ENCODE measurements at places on chromosomes 6 and 20.
A peak's percentile ranks its signal among the peaks of the same experiment; 100 is the strongest.

DNA sequence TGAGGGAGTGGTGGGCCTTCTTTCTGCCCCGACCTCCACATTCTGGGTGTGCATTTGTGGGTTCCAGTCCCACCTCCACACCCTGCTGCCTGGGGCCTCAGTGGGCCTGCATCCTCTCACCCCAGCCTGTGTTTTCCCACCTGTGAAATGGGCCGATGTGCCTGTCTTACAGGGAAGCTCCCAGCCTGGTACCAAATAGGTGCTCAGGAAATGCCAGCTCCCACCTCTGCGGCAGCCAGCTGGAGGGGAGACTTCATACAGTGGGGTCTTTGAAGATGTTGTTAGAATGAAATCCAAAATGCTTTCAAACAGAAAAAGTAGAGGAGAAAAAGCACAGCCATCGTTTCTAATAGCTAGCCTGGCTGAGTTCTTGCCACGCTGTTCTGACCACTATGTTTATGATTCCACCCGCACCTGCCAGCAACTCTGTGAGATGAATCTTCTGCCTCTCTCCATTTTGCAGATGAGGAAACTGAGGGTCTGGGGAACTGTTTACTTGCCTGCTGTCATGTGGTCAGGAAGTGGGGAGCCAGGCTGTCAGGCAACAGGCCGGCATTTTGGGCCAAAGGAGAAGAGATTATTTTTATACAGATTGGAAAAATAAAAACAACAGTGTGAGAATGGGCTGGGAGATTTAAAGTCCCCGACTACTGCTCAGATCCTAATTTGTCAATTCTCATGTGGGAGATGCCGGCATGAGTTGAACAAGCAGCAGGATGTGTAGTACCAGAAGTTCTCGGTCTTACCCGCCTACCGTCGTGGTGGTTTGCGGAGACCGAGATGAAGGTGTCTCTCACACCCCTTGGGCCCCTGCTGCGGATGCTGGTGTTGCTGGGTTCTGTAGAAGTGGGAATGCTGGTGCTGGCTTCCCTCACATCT is 4.6 kb downstream of the TMEM181 start:
- DNase-seq: peak; percentile 47

DNA sequence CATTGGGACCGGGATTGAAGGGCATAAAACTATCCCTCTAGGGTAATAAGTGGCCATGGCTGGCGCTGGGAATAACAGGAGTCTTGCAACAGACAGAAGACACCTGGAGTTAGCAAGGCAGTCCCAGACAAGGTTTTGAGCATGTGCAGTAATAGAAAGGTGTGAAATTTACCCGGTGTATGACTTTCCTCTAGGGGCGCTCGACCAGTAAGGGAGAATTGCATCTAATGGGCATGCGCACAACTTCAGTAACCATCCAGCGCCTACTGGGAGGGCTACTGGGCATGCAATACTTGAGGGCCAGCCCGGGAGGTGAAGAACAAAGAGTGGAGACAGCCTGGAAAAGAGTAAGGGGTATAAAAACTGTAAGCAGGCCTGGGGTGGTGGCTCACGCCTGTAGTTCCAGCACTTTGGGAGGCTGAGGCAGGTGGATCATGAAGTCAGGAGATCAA is 32.7 kb downstream of the SERPINB6 start:
- no peak for DNase-seq

GRCh38 chr20:1373614-1374013 is 19.2 kb downstream of the FKBP1A start:
- no peak for DNase-seq

GRCh38 chr6:170371588-170371987 is 65.0 kb downstream of the FAM120B start:
- DNase-seq: no peak

DNA sequence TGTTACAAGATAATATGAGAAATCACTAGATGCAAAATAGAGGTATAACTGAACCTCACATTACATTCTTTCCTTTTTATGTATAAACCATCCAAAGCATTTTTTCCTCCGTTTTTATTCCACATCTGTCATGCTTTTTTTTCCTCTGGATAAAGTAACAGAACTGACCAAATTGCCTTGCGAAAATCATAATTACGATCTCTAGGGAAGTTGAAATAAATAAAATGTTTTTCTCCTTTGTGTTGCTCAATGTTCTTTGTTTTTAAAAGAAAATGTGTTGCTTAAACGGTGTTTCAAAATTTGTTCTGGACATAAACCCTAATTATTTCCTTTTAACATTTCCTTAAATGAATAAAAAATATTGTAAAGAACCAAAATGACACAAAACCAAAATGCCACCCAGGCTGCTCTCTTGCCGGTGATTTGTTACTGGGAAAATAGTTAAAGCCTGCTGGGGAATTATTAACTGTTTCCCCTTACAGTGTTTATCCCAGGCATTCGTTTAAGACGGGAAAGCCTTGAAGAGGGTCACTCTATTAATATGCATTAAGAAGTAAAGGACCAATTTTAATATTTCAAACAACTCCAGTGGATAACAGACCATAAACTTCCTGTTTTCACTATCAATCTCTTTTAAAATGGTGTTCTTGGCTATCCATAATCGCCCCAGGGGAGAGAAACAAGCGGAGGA is 1.7 kb upstream of the ADGRB3 start:
- no peak for DNase-seq

- peak; percentile 89 for DNase-seq
Observed at GRCh38 chr6:53171605-53172467, 23.2 kb upstream of the GCM1 start.

GRCh38 chr20:13341737-13342393 is 120.8 kb downstream of the ISM1 start:
- DNase-seq: no peak

DNA sequence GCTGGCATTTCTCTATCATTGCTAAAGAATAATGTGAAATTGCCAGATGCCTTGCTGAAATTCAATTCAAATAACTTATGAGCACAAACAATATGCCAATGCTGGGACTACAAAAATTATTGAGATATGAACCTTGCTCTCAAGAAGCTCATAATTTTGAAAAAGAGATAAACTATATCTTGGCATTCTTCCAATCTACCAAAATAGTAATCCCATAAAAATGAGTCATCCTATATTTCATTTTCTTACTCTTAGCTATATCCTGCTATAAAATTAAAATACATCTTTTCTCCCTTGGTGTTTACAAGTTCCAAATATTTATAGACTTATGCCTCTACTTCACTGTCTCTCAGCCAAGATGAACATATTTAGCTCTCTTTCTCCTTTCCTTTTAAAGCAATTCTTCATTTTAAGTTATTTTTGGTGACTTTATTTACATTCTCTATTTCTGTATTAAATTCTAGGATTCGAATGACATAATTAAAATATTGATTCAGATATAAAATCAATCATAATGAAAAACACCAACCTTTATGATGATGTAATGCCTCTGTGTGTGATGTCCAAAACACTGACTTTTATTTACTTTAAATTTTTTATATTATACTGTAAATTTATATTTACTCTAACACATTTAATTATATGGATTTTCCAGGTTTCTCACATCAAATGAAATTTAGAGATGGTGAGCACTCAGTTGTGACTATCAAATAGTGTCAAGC is 152.6 kb downstream of the CDK19 start:
- DNase-seq: no peak

- peak; percentile 4 for DNase-seq
Observed at GRCh38 chr6:87754828-87755227, 52.8 kb upstream of the AKIRIN2 start.

- no peak for DNase-seq
Observed at GRCh38 chr6:158160932-158161539, 7.0 kb downstream of the SERAC1 start.

- no peak for DNase-seq
Observed at GRCh38 chr6:31965700-31966099, 6.2 kb downstream of the DXO start.

DNA sequence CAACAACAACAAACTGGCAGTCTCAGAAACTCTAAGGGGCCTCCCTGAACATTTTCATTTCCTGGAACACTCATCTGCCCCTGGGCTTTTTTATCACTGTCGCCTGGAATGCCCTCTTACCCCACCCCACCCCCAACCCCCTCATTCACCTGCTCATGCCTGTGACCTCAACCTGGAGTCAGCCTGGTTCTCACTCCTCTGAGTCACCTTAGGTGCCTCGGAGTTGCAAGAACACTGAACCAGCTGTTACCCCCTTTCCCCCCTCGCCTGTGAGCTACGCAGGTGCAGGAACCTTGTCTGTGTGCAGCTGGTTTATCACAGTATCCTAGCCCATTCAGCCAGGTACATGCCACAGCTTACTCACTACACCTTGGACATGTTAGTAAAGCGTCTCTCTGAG is 12.8 kb upstream of the SNAI1 start:
- no peak for DNase-seq

- DNase-seq: no peak
Observed at GRCh38 chr6:11769811-11770545, 8.6 kb downstream of the ADTRP start.

DNA sequence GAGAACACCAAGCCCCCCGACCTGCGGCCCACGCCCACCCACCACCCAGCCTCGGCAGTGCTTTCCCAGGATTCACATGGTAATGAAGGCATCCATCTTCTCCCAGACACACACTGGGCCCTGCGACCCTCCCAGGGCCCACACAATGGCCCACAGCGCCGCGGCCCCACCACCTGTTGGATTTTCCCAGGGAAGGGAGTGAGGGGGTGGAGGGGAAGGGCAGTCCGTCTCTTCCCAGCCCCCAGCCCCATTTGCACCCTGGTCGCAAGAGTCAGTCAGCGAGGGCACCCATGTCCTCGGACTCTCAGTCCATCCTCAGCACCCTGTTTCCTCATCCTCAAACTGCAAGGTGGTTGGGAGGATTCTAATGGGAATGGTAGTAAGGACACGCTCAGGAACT is 23.7 kb upstream of the ID1 start:
- no peak for DNase-seq

GRCh38 chr6:85458184-85458583 is 8.3 kb downstream of the NT5E start:
- no peak for DNase-seq

DNA sequence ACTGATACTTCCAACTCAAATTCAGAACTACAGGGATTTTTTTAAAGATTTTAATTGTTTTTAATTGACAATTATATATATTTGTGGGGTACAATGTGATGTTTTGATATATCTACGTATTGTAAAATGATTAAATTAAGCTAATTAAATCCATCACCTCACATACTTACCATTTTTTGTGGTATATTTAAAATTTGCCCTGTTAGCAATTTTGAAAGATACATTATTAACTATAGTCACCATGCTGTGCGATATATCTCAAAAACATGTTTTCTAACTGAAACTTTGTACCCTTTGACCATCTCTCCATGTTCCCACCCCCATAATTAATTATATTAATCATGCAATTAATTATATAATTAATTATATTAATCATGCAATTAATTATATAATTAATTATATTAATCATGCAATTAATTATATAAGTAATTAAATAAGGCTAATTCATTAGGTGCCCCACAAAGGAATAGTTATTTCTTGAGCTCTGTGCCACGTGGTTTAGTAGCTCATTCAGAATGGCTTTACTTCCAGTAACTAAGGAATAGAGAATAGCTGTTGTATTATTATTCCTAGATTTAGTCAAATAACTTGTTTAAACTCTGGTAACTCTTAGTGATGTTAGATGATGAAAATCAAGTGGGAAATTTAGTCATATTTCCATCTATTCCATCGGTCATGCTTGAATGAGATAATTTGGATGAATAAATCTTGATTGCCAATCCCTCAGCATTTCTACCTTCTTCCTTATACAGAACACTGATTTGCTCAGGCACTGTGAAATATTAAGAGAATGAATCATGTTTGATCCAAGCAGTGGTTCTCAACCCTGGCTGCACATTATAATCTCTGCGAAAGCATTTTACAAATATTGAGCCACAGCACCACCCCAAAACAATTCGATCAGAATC is 25.1 kb downstream of the LOC128125822 start:
- DNase-seq: no peak

DNA sequence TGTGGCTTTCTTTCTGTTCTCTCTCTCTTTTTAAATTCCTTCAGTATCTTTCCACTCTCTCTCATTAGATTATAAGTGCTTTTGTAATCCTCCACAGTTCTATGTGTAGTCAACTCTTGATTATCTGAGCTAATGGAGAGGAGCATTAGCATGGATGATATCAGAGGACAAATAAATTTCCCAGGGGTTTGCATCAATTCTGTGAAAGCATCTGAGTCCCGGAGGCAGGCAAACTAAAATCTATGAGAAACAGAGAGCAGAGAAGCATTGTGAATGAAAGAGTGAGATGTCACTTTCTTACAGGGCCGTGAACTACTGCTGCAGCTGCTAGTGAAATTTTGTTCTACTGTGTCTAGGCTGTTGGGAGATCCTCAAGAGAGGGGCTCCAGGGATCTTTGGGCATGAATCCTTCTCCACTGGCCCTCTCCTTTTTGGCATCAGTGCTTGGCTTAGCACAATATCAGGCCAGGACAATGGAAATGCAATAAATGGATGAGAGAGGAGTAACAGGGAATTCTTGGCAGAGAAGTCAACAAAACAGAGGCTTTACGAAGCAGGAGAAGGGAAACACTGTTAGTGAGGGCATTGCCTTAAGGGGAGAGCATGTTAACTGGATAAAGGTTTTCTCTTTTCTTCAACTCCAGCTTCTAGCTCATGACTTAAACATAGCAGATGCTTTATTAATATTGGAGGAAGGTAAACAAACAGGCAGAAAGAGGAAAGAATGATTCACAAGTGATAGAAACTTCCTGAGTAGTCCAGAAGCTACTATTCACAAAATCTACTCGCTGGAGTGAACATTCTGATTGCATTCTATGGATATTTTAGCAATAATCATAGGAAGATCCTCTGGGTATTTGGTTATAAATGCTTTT is 847.0 kb upstream of the MAP3K7 start:
- no peak for DNase-seq

- DNase-seq: no peak
Observed at GRCh38 chr20:62445553-62446340, 18.4 kb upstream of the RBBP8NL start.

DNA sequence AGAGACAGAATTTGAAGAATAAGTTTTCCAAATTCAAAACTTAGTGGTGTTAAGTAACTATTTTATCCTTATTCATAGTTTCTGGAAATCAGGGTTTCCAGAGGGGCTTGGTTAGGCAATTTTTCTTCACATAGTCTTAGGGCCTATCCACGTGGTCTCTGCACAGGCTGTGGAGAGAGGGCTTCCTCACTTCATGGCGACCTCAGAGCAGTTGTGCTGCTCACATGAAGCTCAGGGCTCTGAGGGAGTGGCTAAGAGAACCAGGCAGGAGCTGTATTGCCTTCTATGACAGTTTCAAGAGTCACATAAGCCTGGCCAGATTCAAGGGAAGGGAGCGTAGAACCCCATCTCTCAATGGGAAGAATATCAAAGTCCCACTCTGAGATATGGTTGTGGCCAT is 13.9 kb upstream of the CD40 start:
- no peak for DNase-seq
